ENCODE measurements at places on chromosomes 1 and 21.

DNA sequence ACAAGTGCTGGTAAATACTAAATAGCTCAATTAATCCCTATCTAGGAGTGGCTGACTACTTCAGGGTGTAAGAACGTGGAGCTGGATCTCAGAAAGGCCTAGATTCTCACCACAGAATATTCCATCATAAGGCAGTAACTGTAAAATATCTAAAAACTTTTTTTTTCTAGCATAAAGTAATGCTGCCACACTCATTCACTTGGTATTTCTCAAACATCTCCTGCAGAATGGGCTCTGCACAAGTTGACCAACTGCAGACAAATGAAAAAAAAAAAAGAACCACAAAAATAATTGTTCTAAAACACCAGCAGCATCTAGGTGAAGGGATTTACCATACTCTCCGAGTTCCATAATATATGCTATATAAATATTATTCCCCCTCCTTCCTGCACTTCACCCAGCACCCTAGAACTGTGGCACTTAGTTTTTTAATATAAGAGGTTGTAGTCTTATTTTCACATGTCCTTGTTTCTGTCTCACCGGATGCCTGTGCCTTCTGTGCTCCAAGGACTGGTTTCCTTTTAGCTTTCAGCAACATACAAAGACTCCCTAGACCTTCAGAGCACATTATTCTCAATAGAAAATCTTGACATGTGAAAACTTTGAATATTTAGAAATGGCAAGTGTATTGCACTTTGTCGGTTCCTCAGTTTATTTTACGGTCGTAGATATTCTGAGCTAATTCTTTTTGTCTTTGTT lies 8.9 kb downstream of the VSIG8 start:
- DNase-seq, result peak; percentile 60

DNA sequence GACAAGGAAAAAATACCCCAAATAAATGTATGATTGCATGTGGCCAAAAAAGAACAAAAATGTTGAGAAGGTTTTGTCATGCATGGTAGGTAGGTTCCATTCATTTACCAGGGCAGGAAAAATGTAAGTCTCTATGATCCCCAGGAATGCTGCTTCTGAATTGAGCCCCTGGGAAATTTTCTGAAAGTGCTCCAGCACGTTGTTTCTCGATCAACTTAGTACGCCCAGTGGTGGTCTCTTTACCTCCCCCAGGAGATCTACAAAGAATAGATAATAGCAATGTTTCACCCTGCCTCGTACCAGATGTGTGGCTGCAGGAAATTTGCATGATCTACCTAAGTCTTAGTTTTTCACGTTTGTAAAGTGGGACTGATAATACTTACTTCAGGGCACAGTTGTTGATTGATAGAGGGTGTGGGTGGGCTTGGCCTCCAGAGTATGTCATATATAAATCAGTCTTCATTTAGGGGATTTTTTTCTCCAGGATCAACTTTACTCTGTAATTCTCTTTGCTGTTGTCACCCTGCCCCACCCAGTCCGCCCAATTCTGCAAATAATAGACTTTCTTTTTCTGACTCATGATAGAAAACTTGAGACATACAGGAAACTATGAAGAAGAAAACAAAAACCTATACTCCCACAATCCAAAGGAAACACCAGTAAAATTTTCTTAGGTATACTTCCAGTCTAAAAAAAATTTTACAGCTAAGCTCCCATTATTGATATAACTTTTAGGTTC lies 462.0 kb upstream of the RUNX1 start:
- peak; percentile 53 for DNase-seq

GRCh38 chr1:207430602-207431001 lies 23.5 kb upstream of the CR2 start:
- DNase-seq, result no peak

DNA sequence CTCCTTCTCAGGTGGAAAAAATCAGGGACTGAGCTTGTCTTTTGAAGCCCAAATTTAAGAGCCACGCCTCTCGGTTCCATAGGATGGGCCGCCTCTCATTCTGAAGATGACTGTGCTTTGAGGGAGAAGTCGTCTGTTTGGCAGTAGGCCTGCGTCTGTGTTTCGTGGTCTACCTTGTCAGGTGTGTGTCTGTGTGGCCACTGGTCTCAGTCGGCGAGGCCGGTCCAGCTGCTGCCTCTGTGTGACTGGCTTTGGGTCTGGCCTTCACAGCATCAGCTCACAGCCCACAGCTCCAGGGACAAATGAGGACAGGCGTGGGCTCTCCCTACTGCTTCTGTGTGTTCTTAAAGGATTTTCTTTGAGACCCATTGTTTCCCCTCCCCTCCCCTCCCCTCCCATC lies 50.3 kb downstream of the B3GALT5 start:
- no peak for DNase-seq

DNA sequence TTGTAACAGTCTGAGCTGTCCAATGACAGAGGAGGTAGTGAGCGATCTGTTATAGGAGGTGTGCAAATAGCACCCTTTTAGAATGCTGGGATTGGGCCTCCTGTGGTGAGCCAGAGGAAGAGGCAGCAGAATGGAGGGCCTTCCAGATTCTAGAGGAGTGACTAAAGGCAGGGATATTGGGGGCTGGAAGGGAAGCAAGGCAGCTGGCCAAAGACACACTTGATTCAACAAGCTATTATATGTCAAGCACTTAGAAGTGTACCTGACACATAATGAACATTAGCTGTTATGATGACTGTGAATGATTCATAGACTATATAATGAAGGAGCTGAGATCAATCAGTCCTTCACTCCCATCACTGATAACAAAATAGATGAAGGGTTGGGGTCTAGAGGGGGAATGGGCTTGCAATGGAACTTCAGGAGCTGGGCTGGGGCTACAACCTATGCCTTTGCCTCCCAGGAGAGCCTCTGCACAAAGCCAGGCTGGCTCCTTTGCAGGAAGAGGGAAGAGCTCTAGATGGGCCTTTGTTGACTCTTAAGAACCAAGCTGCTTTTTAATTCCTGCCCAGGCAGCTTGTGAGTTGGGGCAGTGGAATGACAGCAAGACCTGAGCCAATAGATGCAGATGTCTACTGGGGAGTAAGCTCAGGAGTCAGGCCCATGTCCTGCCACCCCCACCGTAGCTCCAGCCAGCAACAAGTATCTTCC lies 2.3 kb upstream of the MKNK1 start:
- peak; percentile 29 for DNase-seq

DNA sequence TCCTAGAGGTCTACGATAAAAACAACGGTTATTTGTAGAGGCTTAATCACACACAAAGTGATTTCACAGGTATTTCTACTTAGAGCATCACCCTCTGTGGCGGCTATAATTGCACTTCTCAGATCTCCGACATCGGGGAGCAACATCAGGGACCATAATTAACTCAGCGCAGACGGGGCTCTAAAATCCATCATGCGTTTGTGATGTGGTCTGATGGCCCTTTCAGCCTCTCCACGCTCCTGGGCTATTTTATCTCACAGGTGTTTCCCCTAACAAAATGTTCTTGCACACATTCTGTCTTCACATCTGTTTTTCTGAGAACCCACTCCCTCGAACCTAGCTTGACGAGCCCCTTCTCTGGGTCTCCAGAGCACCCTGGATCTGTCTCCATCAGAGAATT lies 146.3 kb upstream of the DUSP10 start:
- no peak for DNase-seq

- no peak for DNase-seq
Observed at GRCh38 chr21:18411565-18411964, 8.0 kb upstream of the TMPRSS15 start.

DNA sequence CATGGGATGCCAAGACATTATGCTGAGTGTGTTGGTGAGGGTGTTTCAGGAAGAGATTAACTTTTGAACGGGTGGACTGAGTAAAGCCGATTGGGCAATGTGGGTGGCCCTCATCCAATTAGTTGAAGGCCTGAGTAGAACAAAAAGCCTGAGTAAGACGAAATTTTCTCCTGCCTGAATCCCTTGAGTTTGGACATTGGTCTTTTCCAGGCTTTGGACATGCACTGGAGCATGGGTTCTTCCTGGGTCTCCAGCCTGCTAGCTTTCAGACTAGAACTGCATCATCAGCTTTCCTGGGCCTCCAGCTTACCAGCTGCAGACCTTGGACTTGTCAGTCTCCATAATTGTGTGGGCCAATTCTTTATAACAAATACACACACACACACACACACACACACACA lies 63.6 kb downstream of the NIBAN1 start:
- peak; percentile 27 for DNase-seq

- no peak for DNase-seq
Observed at GRCh38 chr1:44323947-44324346, 31.1 kb downstream of the ERI3 start.

- no peak for DNase-seq
Observed at GRCh38 chr1:32924881-32925344, 23.7 kb upstream of the TMEM54 start.

DNA sequence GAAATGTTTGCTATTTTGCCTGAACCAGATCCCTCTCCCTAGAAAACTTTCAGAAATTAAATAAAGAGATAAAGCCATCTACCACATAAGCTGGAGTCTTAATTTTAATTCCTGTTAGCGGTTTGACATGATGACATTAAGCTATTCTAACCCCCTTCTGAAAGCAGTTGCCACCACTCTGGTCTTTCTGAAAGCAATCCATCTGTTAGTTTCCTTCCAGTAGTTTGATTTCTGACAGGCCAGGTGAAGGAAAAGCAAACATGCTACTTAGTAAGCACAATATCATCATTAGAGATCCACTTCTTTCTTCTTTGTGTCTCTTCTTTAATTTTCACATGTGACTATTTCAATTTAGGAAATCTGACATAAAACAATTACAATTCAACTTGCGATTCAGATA lies 39.9 kb downstream of the RGL1 start:
- no peak for DNase-seq

GRCh38 chr21:45632637-45633251 lies 10.8 kb upstream of the PCBP3 start:
- no peak for DNase-seq

- no peak for DNase-seq
Observed at GRCh38 chr1:25140073-25140797, 92.1 kb downstream of the SYF2 start.

- DNase-seq, result peak; percentile 79
Observed at GRCh38 chr1:236063919-236064673, 794 bp downstream of the NID1 start.

- DNase-seq, result no peak
Observed at GRCh38 chr1:58441699-58442098, 104.8 kb downstream of the OMA1 start.

GRCh38 chr1:4730078-4730477 lies 75.7 kb downstream of the AJAP1 start:
- DNase-seq, result no peak

DNA sequence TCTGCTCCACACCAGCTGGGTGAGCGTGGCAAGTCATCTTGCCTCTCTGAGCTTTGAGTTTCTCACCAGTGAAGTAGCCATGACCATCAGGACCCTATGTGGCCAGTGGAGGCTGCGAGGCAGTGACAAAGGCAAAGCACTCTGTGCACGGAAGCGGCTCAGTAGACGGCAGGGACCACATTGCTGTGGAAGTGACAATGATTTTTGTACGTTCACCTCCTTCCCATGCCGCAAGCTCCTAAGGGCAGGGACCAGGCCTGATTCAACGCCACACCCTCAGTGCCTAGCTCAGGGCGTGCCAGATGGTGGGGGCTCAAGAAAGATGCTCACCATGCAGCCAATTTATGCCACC lies 210.5 kb downstream of the MATN1 start:
- DNase-seq, result no peak

DNA sequence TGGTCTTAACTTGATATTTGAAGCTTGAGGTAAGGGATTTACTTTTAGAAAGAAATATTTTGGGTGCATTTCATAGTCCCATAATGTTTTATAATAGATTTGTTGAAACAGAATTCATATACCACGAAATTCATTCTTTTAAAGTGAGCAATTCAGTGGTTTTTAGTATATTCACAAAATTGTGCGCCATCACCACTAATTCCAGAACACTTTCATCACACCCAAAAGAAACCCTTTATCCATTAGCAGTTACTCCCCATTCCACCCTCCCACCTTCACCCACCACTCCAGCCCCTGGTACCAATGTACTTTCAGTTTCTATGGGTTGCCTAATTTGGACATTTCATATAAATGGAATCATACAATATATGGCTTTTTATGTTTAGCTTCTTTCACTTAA lies 38.9 kb upstream of the DMRTB1 start:
- peak; percentile 52 for DNase-seq

DNA sequence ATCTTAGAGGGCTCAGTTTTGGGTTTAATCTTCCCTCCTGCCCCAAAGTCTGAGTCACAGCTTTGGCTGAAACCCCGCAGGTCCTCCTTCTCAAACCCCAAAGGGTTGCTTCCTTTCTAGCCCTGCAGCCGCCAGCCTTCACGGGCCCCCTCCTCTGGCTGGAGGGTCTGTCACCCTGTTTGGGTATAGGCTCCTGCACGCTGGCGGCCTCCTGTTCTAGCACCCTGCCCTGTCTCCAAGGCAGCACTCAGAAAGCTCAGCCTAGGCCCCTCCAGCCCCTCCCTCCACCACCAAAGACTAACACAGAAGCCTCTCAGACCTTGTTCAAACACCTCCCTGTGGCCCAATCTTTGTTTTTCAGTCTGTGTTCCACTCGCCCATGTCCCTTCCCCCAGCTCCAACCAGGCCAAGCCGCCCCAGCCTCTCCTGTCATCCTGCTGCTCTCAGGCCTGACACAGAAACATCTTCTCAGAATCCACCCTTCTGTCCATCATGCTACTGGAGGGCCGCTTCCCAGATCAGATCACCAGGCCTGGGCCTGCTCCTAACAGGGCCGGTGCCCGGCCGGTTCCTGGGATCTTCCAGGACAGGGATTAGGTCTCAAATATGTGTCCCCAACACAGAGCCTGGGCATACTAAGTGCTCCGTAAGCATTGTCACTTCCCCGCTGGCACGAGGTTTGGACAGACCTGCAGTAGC lies 35.6 kb downstream of the HTR6 start:
- DNase-seq, result no peak

- no peak for DNase-seq
Observed at GRCh38 chr21:18387994-18388393, 15.6 kb downstream of the TMPRSS15 start.

GRCh38 chr1:188043536-188044245 lies 1214.9 kb downstream of the PLA2G4A start:
- DNase-seq, result no peak

DNA sequence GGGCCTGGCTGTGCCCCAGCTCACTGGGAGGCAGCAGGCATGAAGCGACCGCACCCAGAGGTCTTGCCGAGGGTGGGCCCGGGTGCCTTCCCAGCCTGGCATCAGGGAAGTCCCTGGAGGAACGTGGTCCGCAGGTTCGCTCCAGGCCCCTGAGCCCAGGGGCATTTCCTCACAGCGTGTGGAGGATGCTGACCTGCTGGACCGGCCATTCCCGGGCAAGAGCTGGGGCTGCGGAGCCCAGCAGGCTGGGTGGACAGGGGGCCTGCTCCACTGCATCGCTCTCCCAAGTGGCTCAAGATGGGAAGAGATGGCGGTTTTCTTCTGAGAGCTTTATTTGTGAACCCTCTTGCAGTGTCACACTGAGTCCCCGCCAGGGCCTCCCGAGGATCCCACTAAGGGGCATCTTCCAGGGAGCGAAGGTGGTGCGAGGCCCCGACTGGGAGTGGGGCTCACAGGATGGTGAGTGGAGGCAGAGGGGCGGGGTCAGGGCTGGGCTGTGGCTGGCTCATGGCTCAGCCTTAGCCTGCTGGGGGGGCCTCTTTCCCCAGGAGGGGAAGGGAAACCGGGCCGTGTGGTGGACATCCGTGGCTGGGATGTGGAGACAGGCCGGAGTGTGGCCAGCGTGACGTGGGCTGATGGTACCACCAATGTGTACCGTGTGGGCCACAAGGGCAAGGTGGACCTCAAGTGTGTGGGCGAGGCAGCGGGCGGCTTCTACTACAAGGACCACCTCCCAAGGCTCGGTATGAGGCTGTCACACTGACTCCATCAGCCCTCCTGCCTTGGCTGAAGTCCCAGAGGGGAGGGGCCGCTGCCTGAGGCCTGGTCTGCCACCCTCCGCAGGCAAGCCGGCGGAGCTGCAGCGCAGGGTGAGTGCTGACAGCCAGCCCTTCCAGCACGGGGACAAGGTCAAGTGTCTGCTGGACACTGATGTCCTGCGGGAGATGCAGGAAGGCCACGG lies 7.2 kb upstream of the MMP23B start:
- DNase-seq, result peak; percentile 26

Measured in fibroblast of skin of right biceps (primary cell).